ENCODE measurements at places on chromosomes 7 and 10.

DNA sequence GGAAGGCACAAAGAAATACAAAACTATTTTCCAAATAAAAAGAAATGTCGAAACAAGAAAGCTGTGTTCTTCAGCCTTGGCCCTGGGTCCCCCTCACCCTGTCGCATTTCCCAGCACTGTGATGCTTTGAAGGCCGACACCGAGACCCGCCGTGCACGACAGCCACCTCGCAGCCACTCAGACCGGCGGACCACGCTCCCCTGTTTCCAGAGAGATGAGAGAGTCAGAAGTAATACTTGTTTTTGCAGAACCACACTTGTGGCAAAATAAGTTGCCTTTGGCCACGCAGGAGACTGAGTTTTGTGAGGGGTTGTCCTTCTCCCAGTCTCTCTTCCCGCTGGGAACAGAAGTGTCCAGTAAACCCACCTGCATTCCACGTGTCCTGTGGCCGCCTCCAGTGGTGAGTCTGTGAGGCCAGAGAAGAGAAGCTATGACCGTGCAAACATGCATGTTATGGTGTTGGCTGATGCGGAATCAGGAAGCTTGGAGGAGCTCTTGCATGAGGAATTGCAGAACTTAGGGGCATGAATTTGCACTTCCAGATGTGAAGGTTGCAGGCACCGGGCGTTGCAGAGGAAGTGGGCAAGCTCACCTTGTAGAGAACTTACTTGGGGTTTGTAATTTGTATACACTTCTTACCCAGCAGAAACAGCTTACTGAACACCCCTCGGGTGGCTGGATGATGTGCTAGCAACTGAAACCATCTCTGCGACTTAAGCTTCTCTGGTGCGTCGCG lies 194.5 kb downstream of the EBF3 start:
- no peak for DNase-seq

GRCh38 chr10:113746217-113746957 lies 5.1 kb upstream of the PLEKHS1 start:
- no peak for DNase-seq

DNA sequence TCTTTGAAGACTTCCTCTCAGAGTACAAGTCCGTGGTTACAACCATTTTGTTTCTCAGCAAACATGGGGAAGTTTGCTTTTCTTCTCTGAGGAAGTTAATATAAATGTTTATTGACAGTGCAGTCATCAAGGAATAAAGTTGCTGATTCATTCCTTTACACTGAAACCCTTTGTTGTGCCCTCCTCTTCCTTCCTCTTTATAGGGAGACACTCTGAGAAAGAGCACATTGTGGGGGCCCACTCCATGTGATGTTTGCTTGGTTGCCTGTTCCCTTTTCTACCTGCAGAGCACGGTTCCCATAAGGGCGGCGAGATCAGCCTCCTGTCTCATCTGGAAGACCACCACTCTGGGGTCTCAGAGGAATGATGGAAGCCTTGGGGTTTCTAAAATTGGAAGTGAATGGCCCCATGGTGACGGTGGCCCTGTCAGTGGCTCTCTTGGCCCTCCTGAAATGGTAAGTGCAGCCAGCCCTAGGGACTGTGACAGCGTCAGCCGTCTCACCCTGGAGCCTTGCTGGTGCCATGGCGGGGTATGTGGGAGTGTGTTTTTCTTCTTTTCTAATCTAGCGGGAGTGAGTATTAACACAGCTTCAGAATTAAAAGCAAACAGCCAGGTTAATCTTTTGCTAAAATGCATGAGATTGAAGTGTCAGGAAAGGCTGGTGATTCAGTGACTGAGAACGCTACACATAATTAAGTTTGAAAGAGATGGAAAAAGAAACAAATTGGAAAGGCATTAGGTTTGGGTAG lies at the start of gene TBXAS1:
Gene TBXAS1, plus strand, starts transcription at position 240 of the 750 bp plus-strand sequence. Its CDS starts 127 bp downstream, at position 367.
- DNase-seq, result no peak

DNA sequence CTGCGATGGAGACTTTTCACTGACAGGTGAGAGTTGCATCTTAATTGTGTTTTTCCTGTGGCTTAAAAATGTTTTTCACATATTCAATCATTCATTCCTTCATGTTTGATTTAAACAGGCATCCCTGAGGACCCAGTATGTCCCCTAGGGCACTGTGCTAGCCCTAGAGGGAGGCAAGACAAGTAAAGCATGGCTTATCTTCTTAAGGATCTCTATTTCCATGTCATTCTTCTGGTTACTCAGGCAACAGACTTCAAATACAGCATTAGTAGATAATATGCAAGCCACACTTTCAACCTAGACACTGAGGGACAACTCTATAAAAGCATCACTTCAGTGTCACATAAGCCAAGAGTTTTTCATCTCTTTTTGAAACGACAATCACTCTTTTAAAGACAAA lies 29.2 kb downstream of the CDK1 start:
- DNase-seq, result no peak

GRCh38 chr7:155190688-155191087 lies 107.0 kb upstream of the INSIG1 start:
- no peak for DNase-seq

GRCh38 chr7:4769761-4770160 lies 5.7 kb upstream of the AP5Z1 start:
- DNase-seq, result no peak

- no peak for DNase-seq
Observed at GRCh38 chr10:5647507-5648240, 18.7 kb downstream of the ASB13 start.

- DNase-seq, result no peak
Observed at GRCh38 chr10:71278691-71279588, 40.1 kb upstream of the SLC29A3 start.

DNA sequence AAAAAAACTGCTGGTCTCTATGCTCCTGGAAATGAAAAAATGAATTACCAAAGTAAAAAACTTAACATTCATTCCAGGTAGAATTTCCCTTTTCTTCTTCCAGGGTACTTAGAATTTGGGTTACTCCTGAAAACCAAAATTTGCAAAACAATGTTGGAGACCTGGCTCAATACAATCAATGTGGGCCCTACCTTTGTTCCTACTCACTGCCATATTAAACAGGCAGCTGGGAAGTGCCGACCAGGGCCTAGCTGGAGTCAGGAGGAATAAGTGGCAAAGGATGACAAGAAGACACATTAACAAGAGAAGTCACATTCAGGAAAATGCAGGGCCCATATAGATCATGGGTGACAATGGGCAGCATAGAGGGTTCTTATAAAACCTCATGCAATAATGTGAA lies 6.4 kb upstream of the AGK start:
- no peak for DNase-seq

DNA sequence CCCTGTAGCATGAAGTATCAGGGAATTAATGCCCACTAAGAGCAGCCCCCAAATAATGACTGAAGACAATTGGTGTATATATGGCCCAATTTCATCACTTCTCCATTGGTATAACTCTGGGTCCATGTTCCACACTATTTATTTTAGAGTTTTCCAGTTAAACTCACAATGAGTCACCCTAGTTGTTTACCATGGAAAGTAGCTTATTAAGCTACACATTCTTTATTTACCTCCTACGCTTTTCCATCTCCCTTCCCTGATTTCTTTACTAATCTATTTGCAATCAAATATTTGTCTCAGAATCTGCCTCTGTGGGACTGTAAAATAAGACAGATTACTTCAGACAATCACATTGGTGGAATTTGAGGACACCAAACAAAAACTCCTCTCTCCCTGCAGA lies 655.6 kb downstream of the SORCS1 start:
- DNase-seq, result no peak

- no peak for DNase-seq
Observed at GRCh38 chr10:51162002-51162401, 87.7 kb downstream of the PRKG1 start.

- no peak for DNase-seq
Observed at GRCh38 chr7:99257065-99257464, 15.6 kb upstream of the MYH16 start.

- no peak for DNase-seq
Observed at GRCh38 chr7:1748076-1748838, 78.2 kb downstream of the ELFN1 start.

DNA sequence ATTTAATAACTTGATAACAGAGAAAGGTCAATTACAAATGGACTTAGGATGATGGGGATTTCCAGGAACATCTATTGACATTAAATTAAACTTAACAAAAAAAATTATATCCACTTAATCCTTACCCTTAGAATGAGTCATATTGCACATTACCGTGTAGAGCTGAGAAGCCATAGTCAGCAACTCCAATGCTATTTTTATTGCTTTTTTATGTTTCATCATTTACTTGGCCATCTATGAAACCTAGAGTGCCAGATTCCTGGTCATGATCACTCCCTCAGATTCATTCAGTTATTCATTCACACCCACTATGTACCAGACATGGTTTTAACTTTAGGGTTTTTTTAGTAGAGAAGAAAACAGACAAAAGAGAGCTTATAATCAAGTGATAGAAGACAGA lies 1180.4 kb downstream of the CNTNAP2 start:
- no peak for DNase-seq

- DNase-seq, result no peak
Observed at GRCh38 chr10:126521399-126521798, 133.1 kb upstream of the ADAM12 start.

DNA sequence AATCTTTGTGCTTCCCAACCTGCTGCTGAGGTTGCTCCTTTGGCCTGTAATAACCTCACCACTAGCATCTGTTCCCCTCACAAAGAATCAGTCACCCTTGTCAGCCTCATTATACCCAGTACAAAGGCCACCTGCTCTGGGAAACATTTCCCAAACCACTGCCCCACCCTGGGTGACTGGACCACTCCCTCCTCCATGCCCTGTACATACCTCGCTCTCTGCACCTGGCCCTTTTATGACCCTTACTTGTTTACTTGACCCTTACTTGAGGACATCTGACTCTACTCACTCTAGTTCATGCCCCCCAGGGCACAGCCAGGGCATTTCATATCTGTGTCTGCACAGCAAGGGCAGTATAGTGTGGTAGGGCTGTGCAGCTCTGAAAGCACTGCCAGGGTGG lies 21.4 kb upstream of the AOC1 start:
- DNase-seq, result no peak

DNA sequence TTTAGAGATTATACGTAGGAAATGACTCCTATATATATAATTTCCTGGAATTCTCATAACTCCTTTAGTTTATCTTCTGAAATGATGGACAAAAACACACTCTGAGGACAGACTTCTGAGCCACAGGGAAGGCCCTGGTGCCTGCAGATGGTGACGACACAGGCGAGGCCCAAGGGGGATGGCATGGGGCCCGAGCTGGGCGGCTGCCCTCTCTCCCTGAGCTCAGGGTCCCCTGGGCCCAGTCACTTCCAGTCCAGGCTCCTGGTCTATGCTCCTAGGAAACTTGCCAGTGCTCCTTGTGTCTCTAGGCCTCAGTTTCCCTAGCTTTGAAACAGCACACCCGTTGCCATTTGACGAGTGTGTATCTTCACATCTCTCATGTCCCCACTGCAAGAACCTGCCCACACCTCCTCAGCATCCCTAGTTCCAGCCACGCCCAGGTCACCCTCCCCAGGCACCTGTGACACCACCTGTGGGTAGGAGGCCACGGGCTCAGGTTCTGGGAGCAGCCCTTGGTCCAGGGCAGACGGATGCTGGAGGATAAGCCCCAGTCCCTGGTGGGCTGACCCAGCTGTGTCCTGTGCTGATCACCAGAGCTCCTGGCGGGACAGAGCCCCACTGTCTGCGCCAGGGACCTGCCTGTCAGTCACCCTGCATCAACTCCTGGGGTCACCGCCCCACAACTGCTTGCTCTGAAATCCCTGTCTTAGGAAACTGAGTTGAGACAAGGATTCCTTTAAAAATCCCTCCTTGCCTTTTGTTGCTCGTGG lies 23.4 kb upstream of the SHH start:
- DNase-seq, result no peak

- DNase-seq, result no peak
Observed at GRCh38 chr7:120114626-120115025, 158.3 kb upstream of the KCND2 start.

GRCh38 chr7:81430150-81430549 lies 339.7 kb downstream of the HGF start:
- peak; percentile 31 for DNase-seq

- no peak for DNase-seq
Observed at GRCh38 chr7:96246919-96247318, 75.0 kb downstream of the SLC25A13 start.

GRCh38 chr7:6012355-6013104 lies 3.5 kb downstream of the AIMP2 start:
- DNase-seq, result no peak

- no peak for DNase-seq
Observed at GRCh38 chr10:78596556-78596955, 472.2 kb upstream of the ZMIZ1 start.

DNA sequence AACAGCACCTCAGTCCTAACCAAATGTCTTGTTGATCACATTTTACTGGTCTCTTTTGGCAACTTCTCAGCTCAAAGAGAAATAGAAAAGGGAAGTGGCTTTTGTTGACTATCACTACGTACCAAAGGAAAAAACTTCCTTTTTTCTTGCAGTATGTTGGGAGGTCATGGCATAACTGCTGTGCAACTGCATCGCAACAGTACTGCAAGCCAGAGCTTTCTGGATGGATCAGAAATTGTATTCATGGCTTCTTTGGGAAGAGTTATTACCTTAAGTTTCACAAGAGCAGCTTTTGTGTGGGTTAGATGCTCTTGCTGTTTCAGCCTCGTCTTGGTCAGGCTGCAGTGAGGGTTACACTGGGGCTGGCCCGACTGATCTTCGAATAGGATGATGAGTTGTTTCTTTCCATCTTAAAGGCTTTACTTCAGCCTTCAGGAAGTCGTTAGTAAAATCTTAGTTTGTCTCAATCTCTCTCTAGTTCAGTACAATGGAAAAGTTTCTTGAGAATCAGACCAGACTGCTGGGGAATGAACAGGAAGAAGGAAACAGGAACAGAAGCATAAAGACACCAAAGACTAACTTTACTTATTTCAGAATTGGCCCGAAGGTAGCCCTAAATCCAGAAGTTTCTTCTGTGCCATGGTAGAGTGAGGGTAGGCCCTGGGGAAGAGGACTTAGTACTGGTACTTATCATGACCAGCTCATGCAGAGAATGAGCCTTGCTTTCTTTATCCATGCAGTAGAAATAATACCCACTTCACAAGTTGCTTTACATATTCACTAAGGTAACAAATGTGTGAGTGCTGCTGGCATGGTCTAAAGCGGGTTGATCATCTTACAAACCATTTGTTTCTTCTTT lies 153.6 kb downstream of the CELF2 start:
- DNase-seq, result no peak

GRCh38 chr10:45470098-45471012 lies 96.3 kb downstream of the ALOX5 start:
- DNase-seq, result no peak

DNA sequence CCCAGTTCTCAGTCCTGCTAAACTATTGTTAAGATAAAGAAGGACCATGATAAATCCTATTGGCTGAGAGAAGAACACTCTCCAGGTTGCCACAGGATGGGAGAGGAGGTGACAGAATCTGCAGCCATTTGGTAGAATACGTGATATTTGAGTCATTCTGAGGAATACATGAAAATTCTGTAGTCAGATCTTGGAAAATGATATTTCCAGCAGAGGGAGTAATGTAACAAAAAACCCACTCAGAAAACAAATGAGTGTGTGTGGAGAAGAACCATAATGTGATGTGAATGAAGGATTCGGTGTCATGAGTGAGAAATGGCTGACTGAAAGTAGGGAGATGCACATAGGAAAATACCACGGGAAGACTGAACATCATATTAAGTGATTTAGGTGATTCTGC lies 128.5 kb upstream of the PFKP start:
- DNase-seq, result no peak
